ENCODE measurements at places on chromosomes 4 and X.

DNA sequence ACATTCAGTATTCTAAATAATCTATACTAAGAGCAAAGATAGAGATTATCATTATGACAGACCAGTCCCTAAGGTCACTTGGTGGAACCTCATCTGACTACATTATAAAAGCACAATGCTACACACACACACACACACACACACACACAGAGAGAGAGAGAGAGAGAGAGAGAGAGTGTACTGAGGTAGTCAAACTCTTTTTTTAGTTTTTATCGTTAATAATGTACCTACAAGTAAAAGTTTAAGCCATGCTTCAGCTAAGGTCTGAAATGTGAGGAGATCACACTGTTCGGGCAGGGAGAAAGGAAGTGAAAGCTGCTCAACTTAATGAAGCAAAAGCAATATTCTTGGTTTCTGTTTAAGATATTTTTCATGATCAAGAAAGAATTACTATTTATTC lies 75.8 kb upstream of the CCDC160 start:
- peak; percentile 65 for DNase-seq

GRCh38 chrX:127552571-127552970 lies 499.6 kb downstream of the ACTRT1 start:
- no peak for DNase-seq

DNA sequence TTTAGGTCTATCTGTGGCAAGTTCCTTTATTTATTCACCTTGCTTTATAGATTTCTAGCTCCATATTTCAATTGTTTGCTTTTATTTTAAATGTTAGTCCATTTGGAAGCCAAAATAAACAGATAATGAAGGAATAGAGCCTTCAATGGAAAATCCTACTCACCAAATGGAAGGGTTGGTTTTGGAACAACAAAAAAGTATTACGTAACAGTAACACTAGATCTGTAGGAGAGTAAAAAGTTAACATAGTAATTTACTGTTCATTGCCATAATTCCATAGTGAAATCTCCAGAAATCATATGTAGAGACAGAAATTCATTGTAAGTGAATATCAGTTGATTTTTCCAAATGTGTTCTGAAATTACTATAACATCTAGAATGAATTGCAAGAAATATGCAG lies 34.6 kb downstream of the NWD2 start:
- DNase-seq, result no peak

DNA sequence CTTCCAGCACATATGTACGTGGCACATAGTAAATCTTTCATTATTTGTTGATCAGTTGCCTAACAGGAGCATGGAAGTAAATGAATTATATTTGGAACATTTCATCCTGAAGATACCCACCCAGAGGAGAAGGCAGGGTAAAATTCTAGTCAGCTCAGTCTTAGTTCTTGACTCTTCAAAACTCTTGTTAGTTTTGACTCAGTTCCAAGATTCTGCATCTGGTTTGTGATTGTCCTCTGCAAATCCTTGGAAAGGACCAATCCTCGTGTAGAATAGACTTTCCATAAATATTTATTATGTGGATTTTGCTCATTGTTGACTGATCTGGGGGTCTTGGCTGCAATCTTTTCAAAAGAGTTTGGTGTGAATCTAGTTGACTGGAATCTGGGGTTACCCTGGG lies 257.5 kb upstream of the FAT1 start:
- DNase-seq, result no peak

DNA sequence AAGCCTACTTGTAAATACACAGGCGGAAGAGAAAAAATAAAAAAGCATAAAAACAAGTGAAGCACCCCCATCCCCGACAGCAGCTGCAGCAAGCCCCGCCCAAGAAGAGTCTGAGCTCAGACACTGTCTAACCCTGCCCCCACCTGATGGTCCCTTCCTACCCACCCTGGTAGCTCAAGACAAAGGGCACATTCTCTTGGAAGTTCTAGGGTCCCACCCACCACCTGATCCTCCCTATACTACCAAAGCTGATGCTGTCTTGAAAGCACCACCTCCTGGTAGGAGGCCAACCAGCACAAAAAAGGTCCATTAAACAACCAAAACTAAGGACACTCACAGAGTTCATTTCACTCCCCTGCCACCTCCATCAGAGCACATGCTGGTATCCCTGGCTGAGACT lies 308.2 kb downstream of the KLHL13 start:
- no peak for DNase-seq

- peak; percentile 4 for DNase-seq
Measured at GRCh38 chr4:2135083-2135482, 76.0 kb downstream of the NAT8L start.

GRCh38 chrX:23503835-23504539 lies 163.3 kb upstream of the PRDX4 start:
- DNase-seq, result peak; percentile 91

GRCh38 chr4:142406917-142407501 lies 439.1 kb downstream of the INPP4B start:
- DNase-seq, result no peak

DNA sequence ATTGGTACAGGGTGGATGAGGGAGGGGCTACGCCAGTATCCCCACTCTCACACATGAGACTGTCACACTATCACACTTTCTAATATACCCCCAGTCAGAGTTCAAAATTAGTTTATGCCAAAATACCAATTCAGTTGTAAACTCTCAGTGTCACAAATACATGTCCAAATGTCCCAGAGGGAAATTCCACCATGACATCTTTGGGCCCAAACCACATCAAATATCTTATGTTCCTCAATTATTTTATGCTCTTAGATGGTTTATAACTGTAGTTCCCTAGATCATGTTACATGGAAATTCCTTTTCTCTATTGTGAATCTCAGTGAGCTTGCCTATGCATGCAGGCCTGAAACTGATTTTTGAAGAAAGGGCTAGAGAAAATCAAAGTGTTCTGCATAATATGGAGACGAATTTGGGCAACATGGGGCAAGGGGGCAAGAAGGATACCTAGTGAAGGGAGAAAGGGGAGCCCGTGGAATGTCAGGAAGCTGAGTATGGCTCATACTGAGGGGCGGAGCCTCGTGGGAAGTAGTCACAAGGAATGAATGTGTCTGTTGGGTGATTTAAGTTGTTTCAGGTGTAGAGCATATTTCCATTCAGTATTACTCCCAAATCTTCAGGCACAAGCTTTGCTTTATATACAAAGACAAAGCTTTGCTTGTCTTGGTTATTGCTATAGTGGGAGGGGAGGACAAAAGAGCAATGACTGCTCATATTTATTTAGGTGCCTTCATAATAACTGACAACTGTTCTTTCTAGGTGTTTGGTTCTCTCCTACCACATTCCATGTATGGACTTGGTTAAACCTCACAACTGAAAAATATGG lies 40.8 kb downstream of the CLNK start:
- DNase-seq, result no peak

Measured in renal cortical epithelial cell (primary cell).